ENCODE measurements at places on chromosomes 16 and 17.

GRCh38 chr17:21090902-21091618 lies 35.7 kb upstream of the DHRS7B start:
- DNase-seq, result no peak

GRCh38 chr17:58493506-58493905 lies 5.3 kb upstream of the HSF5 start:
- DNase-seq, result no peak

DNA sequence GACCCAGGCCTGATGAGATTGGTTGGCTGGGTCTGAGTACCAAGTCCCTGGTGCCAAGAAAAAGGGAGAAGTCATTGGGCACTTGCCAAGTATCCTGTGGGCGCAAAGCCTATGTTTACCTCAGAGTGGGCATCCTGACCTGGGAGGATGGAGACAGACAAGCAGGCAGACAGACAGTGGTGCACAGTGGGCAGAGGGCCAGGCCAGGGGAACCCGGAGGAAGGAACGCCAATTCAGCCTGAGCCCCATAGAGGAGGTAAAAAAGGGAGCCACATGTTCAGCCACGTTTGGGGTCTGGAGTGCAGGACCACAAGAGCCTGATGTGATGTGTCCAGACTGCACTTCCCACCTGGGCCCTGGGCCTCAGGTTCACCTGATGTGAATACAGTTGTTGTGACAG lies 5.4 kb downstream of the PHKG2 start:
- no peak for DNase-seq

DNA sequence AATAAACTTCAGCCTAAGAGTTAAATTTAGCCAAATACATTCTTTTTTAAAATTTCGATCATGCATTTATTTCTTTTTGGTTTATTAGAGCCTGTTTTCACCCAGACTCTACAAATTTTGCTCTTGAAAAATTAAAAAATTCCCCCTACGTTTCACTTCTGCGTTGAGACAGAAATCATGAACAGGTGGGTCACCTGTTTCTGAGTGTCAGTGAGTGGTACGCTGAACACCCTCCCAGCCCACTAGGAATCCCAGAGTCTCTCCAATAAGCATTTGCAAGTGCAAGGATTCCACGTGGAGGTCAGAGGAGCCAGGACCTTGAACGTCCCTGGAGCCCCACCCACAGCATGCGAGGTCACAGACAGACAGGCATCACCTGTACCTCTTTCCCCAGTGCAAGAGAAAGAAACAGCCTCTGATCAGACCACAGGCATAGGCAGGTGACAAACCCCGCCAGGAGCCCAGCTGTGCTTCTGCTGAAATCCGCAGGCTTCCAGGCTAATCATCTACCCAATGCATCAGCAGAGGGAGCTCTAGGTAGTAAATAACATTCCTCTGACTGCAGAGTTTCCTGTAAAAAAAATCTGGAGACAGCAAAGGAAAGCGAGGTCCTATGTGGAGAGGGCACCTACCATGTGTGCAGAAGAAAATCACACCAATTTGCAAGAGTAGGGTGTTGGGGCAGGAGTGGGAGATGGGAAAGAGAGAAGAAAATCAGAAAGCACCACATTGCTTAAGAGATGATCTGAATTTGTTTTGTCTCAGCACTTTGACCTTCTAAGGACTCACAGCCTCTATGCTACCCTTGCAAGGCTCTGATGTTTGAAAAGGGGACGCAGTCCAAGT lies 5.9 kb upstream of the XYLT1 start:
- DNase-seq, result no peak

- DNase-seq, result no peak
These were observed 497.2 kb upstream of the CDH5 start for GRCh38 chr16:65869261-65869660.

DNA sequence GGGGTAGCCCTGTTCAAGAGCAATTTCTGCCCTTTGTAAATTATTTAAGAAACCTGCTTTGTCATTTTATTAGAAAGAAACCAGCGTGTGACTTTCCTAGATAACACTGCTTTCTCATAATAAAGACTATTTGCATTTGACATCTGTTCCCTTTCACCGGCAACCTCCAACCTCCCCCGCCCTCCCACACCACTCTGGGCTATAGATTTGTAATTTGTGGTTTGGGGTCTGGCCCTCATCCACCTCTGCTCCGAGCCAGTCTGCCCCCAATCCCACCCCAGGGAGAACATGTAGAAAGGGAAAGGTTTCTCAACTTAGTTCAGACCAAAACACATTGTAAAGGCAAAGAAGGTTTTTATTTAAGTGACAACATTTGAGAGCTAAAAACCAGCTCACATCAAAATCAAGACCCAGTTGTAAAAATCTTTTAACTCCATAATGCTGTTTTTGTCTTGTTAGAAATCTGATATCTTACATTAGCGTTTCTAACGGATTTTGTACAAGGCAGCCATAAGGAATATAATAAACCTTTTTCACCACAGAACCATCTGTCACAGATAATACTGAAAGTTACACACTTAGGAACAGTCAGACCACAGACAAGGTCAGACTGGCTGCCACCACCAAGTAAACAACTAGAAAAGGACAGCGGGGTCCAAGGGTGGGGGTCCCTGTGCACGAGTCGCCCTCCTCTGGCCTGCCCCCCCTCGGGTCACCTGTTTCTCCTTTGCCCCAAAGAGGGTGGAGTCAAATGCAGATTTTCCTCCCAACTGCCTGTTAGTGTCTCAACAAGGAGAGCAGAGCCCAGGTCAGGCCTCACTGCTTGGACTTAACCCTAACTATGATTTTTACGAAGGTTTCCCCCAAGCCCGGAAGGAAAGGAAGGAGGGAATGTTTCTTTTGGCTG lies 6.9 kb downstream of the PIMREG start:
- DNase-seq, result no peak

DNA sequence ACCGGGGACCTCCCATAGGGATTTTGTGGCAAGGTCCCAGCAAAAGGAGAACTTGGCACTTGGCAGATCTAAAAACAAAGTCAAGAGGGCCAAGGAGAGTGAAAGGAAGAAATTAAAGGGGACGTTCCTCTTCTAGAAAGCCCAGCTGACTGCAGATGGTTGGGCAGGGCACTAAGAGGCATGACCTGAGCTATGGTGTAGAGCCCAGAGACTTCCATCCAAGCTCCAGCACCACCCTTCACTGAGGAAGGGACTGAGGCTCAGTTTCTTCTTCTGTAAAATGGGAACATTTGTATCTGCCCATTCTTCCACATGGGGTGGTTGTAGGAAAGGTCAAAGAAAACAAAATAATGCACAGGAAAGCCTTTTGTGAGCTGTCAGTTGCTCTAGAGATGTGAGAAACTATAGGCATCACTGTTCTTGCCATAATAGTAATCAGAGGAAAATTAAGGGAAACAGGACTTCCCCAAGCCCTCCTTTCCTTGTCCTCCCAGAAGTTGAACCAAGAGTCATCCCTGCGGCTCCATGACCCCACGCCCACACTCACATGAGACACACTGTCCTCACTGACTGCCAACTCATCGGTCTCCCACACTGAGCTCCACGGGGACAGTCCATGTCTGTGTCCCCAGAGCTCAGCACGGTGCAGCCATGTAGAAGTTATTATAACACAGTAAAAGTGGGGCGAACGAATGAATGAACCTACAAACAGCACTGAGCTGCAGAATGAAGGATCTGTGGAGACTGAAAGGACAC lies 10.4 kb downstream of the CD300LF start:
- no peak for DNase-seq

DNA sequence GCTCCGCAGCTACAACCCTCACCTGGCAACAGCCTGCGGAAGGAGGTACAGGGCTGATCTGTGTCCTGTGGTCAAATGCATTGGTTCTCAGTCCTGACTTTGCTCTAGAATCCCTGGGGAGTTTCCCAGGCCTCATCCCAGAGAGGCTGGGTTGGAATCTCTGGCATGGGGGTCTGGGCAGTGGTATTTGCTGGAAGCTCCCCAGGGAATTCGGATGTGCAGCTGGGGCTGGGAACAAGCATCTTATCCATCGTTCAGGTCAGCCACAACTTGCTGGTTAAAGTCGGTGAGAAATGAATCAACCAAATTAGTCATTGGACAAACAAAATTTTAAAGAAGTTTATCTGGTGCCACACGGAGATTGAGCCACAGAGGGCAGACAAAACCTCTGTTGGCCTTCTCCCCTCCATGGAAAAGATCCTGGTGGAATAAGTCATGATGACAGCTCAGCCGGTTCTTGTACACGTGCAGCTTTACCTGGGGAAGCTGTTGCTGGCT lies 231.2 kb downstream of the FOXL1 start:
- no peak for DNase-seq

DNA sequence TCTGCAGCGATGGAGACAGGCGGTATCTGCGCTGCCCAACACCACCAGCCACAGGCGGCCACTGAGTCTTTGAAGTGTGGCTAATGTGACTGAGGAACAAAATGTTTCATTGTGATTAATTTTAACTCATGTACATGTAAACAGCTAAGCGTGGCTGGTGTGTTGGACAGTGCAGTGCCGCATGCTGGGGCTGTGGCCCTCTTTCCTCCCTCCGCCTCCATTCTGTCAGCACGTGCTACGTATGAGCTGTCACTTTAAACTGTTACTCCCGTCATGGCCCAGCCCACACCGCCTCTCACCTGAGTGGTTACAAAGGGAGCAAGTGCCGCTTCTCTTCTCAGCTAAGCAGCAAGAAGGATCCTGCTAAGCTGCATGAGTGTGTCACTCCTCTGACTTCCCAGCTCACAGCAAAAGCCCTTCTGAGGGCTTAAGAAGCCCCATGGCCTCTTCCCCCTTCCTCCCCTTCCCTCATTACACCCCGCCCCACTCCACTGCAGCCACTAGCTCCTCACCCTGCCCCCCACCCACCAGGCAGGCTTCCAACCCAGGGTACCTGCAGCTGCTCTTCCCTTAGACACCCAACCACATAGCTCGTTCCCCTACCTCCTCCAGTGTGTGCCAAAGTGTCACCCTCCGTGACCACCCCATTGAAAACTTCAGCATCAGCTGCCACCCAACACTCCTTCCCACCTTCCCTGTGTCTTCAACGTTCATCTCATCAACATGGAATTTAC lies 15.0 kb downstream of the HASPIN start:
- DNase-seq, result no peak

- no peak for DNase-seq
These were observed 38.7 kb downstream of the NLRC5 start for GRCh38 chr16:57028086-57028485.

DNA sequence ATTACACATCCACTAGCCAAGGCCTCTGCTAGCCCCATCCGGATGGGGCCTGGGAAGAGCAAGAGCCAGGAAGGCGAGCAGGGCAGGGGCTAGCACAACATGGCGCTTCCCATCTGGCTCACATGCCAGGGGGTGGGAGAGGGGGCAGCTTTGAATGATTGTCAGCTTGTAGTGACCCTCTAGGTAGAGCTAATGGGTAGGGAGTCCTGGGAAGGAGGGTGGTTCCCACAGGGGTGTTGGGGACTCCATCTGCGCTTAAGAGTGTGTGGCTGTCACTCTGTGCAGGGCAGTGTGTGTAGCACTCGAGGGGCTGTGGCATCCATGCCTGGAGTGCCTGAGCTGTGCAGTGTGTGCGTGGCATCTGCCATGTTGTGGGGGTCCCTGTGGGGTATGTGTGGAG lies 24.5 kb downstream of the ARHGAP23 start:
- no peak for DNase-seq

GRCh38 chr16:86304868-86305267 lies 205.5 kb upstream of the FOXF1 start:
- no peak for DNase-seq

DNA sequence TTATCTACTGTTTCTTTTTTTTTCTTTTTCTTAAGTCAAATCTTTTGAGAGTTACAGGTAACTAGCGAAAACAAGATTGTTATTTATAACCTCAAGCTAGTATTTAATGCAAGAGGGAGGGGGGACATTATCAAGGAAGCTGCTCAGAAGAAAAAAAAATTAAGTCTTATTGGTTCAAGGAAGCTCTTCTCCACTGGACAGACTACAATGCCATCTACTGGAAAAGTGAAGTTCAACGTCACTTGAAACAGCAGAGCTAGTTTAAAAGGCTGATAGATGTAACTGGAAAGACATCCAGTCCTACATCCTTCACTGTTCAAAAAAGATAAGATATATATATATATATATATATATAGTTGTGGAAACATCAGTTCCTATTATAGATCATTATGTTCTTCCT lies 418.0 kb upstream of the PSMD7 start:
- DNase-seq, result no peak

DNA sequence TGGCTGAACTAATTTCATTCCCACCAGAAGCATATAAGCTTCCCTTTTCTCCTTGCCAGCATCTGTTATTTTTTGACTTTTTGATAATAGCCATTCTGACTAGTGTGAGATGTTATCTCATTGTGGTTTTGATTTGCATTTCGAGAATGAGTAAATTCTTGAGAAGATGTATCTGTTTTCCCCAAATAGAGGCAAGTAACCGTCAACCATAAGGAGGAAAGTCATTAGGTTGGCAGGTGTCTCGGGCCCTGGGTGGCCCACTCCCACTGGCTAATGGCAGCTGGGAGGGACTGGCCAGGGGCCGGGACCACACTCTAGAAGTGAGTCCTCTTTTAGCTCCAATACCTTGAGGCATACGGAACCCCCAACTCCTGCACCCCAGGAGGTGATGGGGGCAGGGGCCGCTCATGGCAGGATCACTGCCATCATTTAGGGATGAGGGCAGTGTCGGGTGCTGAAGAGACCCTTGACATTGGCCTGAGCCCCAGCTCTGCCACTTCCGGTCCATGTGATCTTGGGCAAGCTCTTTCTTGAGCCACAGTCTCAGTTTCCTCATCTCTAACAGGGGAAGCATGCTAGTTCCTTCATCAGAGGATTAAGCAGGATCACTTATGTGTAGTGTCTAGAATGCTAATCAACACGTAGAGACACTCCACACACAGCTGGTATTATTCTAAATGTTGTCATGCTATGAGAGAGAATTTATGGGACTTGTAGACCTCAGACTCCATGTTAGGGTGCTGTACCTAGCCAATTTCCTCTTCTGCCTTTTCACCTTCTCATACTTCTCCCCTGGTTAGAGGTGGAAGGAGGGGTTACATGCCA lies 44.3 kb downstream of the RGS9 start:
- DNase-seq, result peak; percentile 89

DNA sequence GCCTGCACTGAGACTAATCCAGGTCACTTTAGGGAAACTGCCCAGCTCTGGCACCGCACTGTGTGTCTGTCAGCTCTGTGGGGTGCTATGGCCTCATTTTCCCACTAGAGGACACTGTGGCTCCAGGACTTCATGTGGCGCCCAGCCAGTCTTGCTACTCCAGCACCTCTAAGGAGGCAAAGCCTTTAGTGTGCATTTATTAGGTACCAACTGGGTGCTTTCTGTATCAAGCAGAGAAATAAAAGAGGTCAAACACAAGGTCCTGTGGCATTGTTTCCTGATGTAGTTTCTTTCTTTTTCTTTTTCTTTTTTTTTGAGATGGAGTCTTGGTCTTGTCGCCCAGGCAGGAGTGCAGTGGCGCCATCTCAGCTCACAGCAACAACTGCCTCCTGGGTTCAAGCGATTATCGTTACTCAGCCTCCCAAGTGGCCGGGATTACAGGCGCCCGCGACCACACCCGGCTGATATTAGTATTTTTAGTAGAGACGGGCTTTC lies 12.5 kb upstream of the RHBDL3 start:
- DNase-seq, result peak; percentile 33

DNA sequence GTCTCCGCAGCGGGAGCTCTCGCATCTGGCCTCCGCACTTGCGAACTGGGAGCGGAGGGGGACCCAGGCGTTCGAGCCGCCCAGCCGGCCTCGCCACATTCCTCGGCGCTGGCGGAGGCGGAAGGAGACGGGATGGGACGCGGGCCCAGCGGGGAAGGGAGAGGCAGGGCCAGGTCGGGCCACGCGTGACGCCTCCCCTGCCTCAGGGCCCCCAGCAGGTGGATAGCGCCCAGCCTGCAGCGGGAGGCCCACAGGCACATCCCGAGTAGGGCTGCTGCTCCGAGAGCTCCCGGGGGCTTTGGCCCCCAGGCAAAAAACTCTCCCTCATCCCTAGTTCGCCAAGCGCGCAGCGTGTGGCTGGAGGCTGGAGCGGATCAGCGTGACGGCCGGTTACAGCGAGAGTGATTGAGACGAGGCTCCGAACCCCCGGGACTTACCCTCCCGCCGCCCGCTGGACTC lies 800 bp downstream of the PLEKHH3 start:
- no peak for DNase-seq

Measured in GM06990 (cell line).